ENCODE measurements at places on chromosomes 16 and 17.

GRCh38 chr16:88706965-88707826 is 893 bp downstream of the CTU2 start:
- DNase-seq: no peak

DNA sequence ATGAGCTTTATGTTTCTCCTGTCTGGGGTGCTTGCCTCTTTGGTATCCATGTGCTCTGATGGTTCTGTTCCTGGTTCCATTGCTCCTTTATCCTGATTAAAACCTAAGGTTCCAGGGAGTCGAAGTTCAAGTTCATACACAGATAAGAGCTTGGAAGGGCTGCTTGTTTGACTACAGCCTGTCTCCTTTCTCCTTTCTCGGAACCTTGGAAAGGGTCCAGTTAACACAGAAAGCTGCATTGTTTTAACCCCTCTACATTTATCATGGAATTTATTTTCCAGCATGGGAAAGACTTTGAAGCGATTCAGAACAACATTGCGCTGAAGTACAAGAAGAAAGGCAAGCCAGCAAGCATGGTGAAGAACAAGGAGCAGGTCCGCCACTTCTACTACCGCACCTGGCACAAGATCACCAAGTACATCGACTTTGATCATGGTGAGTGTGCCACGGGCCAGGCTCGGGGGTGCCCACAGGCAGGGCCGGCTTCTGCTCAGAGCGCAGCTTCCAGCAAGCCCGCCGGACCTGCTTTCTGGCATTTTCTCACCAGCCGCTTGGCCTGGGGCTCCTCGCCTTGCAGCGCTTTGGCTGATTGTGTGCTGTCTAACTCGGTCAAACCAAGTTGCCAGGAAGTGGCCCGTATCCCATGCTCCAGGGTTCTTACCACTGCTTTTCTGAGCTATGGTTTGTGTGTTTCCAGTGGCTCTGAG is 19.9 kb downstream of the CRAMP1 start:
- no peak for DNase-seq

- DNase-seq: no peak
Measured at GRCh38 chr16:29702269-29702668, 23.3 kb downstream of the QPRT start.

GRCh38 chr16:57031156-57031555 is 41.8 kb downstream of the NLRC5 start:
- no peak for DNase-seq
